ENCODE measurements at places on chromosomes 11 and 22.

DNA sequence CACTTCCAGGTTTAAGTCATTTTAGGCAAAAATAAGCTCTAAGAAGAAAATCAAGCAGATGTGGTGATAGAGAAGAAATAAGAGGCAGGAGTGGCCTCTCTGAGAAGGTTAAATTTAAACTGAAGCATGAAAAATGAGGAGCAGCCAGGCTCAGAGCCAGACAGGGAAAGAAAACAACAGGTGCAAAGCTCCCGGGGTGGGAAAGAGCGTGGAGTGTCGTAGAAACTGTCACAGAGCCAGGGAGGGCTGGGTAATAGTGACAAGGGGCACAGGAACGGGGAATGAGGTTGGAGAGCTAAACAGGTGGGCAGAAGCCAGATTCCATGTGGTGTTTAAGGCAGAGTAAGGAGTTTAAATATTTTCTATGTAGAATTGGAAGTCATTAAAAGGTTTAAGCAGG lies 132.1 kb upstream of the BLID start:
- no peak for DNase-seq

GRCh38 chr11:36400766-36401455 lies 104.8 kb downstream of the PRR5L start:
- no peak for DNase-seq

GRCh38 chr11:11580841-11581411 lies 40.9 kb downstream of the GALNT18 start:
- DNase-seq = no peak

- DNase-seq = no peak
Observed at GRCh38 chr22:43537019-43537585, 125.3 kb downstream of the MPPED1 start.

DNA sequence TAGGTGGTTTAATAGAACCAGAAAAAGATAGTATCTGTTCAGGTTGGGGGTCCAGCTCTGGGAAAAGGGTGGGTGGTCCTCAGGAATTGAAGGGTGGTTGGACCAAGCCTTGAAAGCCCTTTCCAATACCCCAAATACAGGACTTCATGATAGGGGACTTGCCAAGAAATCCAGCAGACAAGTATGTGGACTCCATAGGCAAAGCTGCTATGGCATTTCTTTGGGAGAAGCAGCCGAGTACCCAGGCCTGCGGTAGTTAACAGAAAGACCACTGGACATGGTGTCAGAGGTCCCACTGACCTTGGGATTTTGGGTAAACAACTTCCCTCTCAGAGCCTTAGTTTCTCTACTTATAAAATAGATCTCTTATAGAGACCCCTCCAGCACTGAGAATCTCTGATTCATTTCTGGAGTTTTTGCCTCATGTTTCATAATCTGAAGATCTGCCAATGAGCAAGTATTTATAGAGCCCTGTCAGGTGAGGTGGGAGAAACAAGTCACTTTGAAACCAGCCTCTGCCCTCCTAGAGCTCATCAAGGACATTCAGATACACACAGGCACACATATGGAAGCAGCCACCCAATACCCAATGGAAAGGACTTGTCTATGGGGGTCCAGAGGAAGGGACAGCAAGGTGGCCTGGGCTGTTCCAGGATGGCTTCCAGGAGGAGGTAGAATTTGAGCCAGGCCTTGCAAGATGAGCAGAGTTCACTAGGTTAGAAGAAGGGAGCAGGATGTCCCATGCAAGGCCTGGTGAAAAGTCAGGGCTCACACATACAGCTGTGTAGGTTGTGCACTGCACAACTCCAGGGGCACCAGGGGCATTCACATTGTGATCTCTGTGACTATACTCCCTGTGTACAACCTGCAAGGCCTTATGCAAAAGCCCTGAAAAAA lies 31.0 kb upstream of the ACCSL start:
- DNase-seq = no peak

- peak; percentile 14 for DNase-seq
Observed at GRCh38 chr11:115503083-115503885, 931 bp downstream of the CADM1 start.

DNA sequence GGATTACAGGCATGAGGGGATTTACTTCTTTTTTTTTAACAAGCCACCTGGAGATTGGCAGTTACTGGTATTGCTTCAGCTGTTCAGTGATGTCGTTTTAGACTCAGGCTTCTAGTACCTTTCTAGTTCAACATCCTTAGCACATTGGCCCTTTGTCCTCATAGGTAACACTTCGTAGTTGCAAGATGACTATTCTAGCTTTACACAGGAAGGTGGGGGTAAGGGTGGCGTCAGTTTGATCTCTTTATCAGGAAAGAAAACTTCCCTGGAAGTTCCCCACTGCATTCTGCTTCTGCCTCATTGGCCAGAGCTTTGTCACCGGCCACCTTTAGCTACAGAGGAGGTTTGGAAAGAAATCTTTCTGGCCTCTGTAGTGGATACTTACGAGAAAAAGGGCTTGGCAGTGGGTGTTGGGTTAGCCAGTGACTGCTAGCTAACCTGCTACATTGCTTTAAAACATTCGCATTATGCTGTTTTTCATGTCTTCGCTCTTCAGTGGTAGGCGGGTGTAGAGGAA lies 40.7 kb downstream of the SFI1 start:
- DNase-seq = no peak

DNA sequence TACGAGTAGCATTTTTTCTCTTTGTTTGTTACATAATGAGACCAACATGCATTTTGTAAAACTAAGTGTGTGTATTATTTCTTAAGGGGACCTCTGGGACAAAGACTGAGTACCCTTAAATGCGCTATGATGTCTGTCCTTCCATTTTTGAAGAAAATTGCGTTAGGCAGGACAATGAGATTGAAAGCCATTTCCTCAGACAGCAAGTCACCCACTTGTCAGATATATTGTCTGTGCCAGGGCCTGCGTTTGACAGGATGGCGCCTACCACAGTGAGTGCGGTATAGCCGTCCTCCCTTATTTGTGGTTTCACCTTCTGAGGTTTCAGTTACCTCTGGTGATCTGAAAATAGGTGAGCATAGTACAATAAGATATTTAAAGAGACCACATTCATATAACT lies 2.2 kb downstream of the AP2A2 start:
- DNase-seq = peak; percentile 35

DNA sequence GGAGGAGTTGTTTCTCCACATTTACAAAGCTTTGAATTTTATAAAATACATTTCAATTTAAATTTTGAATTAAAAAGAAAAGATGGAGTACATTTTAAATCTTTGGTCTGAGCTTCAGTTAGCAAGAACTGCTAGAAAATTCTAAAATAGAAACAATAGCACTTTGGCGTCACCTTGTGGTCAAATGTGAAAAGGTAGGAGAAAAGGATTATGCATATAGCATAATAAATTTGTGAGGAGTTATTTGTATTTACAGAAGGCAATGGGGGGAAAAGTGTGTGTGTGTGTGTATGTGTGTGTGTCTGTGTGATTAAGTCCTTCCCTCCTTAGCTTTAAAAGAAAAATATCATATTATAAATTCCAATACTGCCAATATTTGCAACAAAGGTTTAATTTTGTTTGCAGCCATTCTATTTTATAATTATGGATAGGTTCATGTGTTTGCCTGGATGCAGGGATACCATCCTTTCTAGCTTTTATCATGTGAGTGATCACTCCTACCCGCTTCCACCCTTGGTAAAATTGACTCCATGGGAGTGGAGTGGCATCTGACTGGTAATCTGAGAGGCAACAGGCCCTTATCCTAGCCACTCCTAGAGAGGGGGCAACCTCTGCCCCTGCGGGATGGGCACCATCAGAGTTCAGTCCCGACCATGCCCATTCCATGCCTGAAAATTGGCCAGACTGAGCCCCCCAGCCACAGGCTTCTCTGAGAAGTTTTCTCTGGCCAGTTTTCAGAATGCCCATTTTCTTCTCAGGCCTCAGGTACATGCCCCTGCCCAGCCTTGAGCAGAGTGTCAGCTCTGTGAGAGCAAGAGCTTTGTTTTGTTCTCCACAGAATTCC lies 13.6 kb upstream of the LGR4 start:
- DNase-seq = peak; percentile 41

GRCh38 chr22:20192972-20193760 lies 42.3 kb upstream of the CCDC188 start:
- no peak for DNase-seq

Measured in CD8-positive, alpha-beta memory T cell (primary cell).